ENCODE measurements at places on chromosomes 2 and 18.

DNA sequence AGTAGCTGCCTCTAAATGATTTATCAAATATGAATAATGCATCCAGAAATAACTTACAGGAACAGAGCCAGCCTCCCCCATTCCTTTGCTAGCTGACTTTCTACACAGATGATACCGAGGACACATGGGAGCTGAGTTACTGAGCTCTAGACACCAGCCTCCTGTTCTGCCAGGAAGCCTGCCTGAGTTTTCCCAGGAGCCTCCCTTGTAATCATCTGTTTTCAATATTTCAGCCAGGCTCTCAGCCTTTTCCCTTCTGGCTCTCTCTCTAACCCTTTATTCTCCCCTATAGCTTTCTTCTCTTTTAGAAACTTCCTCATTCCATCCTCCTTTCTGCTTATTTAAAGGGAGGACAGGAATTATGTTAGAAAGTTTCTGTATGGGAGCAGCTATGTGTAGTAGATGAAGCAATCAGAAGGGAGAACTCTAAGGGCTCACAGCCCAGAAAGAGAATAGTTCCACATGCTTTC, 911.6 kb downstream of the TDRD15 start:
- no peak for DNase-seq

DNA sequence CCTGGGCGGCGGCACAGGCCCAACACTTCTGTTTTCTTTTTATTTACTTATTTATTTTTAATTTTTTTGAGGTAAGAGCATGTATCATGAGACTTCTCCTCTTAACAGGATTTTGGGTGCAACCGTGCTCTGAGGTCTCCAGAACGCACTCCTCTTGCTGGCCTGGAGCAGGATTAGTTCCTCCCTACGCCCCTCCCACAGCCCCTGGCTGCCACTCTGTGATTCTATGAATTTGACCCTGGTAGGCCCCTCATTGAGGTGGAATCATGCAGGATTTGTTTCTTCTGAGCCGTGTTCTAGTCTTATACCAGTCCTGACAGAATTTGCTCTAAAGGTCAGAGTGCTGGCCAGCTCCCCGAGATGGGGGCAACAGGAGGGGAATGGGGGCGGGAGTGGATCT, 106.5 kb upstream of the HS6ST1 start:
- no peak for DNase-seq

DNA sequence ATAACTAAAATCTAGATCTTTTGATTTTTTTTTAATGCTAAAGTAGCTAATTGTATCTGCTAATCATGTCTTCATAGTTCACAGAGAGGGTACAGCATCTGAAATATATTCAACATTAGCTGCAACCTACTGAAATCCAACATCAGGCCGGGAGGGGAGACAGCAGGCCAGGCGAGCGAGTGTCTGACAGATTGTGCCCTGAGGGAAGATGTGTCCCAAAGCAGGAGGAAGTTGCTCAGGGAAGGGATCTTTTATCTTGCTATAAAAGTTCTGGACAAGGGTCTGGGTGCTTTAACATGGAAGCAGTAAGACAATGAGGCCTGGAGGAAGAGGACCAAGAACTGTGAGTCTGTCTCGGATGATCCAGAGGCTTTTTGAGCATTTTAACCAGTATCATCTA, 274.1 kb downstream of the AFF3 start:
- no peak for DNase-seq

DNA sequence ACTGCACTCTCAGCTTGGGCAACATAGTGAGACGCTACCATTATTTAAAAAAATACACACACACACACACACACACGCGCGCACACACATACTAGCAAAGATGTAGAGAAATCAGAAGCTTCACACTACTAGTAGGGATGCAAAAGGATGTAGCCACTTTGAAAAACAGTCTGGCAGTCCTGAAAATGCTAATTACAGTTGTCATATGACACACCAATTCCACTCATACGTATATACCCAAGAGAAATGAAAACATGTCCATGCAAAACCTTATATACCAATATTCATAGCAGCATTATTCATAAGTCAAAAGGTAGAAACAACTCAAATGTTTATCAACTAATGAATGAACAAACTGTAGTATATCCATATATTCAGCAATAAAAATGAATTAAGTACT, 90.3 kb downstream of the SLC25A12 start:
- no peak for DNase-seq

- no peak for DNase-seq
Observed at GRCh38 chr2:96843538-96844268, at the start of gene ANKRD23. TSS of gene ANKRD23 (minus strand) at chr2:96844021. CDS start at chr2:96843992, 29 bp downstream.

DNA sequence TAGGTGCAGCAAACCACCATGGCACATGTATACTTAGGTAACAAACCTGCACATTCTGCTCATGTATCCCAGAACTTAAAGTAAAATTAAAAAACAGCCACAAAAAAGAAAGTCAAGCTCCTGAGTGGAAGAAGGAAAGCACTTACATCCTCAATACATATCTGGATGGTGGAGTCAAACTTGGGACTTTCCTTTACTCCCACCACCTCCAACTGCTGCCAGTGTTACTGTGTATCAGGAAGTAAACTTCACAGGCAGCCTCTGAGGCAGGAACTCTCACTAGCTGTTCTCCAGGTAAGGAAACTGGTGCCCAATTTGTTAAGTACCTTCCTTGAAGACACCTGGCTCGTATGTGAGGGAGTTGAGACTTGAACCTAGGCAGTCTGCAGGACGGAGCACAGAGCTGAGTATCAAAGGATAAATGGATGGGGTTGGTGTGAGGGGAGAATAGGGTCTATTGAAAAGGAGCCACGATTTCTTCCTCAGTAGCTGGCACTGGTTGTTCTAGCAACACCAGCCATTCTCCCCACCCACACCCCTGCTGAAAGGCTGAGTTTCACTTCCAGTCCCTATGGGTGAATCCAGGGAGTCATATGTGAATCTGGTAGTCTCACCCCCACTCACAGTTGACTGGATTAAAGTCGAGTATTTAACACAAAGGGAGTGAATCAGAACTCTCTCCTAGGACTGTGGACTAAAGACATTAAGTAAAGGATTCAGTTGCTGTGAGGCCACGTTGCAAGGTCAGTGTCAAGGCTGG, 50.0 kb upstream of the GPR39 start:
- no peak for DNase-seq

DNA sequence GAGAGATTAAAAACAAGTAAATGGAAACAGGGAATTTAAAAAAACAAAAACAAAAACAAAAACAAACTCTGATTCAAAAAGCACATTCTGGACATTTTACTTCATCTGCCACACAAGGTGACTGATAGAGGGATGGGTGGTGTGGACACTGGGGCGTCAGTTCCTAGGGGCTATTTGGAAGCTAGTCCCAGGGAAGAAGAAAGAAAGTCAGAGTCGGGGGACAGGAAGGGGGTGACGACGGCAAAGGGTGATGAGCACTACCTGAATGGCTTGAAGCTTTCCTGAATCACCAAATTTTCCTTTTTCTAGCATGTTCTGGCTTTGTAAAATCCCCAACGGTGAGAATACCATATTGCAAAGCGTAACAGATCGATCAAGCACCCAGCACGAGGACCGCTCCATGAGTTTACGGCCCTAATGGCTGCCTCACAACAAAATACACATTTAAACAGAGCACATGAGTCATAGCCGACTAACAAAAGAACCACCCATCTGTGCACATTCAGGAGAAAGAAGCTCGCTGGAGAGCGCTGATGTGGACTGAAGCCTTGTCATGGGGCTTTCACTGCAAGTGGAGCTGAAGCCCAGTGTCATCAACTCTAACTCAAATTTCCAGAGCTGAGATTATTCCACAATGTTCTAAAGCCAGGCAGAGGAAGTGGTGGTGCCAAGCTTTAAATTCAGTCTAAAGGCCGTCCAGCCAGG, 178.9 kb downstream of the LNPK start:
- no peak for DNase-seq

DNA sequence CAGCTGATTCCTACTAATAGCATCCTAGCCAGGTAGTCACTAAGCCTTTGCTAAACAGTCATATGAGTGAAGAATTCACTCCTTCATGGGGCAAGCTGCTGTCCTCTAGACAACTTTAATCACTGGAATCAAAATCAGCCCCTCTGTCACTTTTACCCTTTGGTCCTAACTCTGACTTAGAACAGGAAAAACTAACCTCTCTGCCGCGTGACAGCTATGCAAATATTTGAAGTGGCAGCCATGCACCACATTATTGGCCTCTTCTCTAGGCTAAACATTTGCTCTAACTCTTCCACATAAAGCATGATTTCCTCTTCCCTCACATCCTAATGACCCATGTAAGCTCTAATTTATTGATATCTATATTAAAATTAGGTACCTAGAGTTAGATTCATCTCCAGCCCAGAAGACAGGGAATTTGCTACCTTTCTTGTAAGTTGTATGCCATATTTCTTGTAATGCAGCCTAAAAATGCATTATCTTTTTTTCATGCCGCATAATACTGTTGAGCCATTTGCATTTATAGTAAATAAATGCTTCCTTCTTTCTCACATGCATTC, 12.8 kb upstream of the ONECUT2 start:
- DNase-seq: no peak

DNA sequence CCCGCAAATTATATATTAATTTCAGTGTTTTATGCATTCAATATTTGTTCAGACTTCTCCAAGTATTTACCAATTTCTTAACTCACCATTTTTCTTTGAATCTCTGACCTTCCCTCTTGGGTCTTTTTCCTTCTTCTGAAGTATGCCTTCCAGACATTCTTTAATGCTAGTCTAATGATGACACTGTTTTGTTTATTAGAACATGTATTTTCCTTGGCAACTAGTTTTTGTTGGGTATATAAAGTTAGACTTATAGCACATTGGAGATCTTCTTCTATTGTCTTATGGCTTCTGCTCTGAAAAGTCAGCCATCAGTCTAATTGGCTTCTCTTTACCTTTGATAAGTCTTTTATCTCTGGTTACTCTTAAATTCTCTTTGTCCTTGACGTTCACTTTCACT, 423.2 kb upstream of the NRP2 start:
- DNase-seq: no peak

GRCh38 chr18:46546111-46546640, 110.8 kb downstream of the LOXHD1 start:
- DNase-seq: no peak

- DNase-seq: no peak
Observed at GRCh38 chr2:1585635-1586034, 158.7 kb downstream of the PXDN start.

DNA sequence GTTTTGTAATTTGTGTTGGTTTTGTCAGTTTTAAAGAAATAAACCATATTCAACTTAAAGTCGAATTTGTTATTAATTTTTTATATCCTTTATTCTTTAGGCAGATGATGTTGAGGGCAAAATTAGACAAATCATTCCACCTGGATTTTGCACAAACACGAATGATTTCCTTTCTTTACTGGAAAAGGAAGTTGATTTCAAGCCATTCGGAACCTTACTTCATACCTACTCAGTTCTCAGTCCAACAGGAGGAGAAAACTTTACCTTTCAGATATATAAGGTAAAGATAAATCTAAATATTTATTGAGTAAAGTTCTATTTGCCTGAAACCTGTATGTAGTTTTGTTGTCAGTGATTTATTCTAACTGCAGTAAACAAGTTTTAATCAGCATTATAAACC, 34.5 kb upstream of the METAP1D start:
- no peak for DNase-seq

DNA sequence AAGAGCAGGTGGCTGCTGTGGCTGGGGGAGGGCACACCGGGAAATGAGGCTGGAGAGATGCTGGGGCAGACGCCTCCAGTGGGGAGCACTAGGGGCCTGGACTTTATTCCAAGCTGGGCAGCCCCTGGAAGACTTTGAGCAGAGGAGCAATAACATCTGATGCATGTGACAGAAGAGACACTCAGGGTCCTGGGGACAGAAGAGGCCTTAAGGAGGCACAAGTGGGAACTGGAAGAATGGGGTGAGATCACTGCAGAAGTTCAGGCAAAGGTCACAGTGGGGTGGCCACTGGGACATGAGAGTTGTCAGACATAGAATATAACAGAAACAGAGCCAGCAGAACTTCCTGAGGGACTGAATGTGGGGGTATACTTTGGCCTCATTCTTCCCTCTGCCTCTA, 24.0 kb downstream of the TGFA start:
- DNase-seq: no peak

- DNase-seq: no peak
Observed at GRCh38 chr18:50432915-50433314, 58.1 kb downstream of the SKA1 start.

DNA sequence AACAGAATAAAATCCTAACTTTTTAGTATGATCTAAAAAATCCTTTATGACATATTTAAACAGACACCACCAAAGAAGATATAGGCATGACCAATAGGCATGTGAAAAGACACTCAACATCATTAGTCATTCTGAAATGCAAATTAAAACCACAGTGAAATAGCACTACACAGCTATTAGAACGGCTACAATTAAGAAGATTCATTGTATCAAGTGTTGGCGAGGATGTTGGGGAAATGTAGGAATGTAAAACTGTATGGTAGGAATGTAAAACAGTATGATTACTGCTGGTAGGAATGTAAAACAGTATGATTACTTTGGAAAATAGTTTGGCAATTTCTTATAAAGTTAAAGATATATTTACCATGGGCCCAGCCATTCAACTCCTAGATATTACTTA, 253.3 kb upstream of the TCF4 start:
- DNase-seq: no peak

DNA sequence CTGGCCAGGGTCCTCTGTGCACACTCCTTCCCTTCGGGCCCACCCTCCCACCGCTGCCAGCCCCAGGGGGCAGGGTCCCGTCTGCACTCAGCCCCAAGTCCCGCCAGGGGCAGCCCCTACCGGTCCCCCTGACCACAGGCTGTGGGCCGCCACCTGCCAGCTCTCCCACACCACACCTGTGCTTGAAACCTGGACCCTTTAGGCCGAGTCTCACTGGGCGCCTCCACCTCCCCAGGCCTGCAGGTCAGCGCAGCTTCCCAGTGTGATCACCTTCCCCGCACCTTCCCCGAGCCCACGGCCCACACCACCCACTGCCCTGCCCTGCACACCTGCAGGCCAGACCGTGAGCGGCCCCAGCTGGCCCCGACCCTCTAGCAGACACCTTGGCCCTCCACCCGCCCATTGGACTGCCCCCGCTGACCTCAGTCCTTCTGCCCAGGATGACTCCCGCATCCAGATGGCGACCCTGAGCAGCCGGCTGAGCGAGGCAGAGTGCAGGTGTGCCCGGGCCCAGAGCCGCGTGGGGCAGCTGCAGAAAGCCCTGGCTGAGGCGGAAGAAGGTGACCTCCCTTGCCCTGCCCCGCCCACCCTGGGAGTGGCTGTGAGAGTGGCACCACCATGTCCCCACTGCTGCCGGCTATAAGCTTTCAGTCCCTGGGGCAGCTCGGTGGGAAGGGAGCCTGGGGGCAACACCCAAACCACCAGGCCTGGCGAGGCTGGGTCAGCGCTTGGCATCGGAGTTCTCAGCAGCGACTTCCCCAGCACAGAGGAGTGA, 31.3 kb upstream of the SNED1 start:
- no peak for DNase-seq

DNA sequence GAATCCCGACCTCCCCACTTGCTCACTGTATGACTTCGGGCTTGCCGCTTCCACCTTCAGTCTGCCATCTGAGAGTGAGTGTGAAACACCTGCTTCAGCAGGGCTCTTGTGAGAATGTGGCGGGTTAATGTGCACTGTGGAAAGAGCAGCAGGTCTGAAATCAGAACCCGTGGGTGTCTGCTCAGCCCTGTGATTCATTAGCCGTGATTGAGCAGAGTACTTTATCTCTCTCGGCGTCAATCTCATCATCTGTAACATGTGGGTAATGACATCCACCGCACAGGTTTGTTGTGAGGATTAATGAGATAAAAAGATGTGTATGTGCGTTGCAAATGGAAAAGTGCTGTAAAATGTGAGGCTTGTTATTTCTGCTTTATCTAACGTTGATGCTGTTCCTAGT, 128.6 kb downstream of the LRATD1 start:
- DNase-seq: no peak

GRCh38 chr2:165408186-165408585, 61.3 kb upstream of the CSRNP3 start:
- no peak for DNase-seq

- DNase-seq: no peak
Observed at GRCh38 chr2:402206-402605, 114.3 kb upstream of the ALKAL2 start.

Data from NCI-H1436 (cell line).